Activated naive CD4-positive, alpha-beta T cell (primary cell): ENCODE measurements at places on chromosomes 5 and 9.
A peak's percentile ranks its signal among the peaks of the same experiment; 100 is the strongest.

GRCh38 chr5:95822043-95822541, 434 bp downstream of the GLRX start:
- DNase-seq: peak; percentile 19

- no peak for DNase-seq
These were observed 54.7 kb downstream of the TMOD1 start for GRCh38 chr9:97556036-97556720.

DNA sequence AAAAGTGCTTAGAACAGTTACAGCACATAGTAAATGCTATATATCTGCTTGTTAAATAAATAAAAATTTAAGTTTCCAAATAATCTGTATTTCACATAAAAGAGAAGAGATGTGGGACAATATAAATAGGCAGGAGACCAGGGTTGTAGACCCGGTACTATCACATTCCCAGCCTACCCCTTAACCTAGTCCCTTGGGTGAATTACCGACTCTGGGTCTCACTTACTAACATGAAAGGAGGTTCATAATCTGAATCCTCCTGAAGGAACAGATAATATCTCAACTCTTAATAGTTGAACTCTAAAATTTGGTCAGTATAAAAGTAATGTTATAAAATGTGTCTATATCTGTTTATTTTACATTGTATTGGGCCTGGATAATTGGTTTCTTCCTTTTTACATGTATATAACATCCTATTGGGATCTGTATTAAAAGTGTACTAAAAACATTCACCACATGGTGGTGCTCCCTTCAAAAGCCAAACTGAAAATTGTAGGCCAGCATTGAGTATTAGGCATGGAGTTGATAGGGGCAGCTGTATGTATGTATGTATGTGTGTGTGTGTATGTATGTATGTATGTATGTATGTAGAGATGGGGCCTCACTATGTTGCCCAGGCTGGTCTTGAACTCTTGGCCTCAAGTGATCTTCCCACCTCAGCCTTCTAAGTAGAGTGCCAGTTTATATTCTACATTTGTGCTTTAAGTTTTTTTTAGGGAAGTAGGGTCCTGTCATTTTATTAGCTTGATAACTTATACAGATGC, 64.2 kb upstream of the ABL1 start:
- no peak for DNase-seq

DNA sequence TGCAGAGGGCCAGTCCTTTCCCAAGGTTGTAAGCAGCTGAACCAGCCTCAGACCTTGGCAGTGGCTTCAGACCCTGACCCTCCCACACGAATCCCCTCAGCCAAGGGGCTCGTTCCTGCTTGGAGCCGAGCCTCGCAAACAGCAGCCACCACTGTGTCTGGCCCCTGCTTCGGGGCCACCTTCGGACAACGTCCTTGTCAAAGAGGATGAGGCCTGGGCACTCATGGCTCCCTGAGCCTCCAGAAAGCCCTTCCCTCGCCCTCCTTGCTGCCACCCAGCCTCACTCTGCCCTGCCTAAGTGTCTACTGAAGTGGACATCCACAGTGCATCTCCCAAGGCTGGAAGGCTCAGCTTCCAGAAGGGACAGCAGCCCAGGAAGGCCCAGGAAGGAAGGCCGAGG, 161.7 kb downstream of the OLFM1 start:
- DNase-seq: no peak

- no peak for DNase-seq
These were observed 453.3 kb downstream of the DIRAS2 start for GRCh38 chr9:90189306-90189705.

- DNase-seq: no peak
These were observed 49.2 kb downstream of the STX17 start for GRCh38 chr9:99955606-99956005.

- DNase-seq: no peak
These were observed 77.6 kb upstream of the SAP30L start for GRCh38 chr5:154368041-154368800.
